ENCODE measurements at places on chromosomes 16 and 17.

DNA sequence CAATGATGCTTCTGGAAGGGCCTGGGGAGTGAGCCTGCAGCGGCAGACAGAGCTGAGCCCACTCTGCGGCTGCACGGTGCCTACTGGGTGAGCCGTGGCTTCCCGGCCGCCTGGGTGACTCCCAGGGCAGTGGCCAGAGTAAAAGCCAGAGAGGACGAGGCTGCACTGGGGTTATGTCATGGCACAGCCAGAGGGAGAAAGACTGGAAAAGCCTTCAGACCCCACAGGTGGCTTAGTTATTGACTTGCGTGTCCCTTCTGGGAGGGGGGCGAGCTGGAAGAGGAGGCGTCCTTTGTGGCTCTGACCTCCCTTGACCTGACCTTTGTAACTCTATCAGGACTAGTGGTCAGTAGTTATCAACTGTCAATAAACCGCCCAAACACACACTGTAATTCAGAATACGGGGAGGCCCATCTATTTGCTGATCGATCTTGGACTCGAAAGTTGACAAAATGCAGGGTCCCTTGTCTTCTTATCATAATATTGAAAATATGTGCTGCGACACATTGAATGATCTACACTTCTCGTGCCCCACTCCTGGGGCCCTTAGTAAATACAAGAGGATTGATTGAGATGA is 385.9 kb upstream of the ZFHX3 start:
- DNase-seq, result no peak

GRCh38 chr16:53530046-53530445 is 27.0 kb upstream of the AKTIP start:
- DNase-seq, result peak; percentile 68

- no peak for DNase-seq
Measured at GRCh38 chr17:40679523-40679907, 14.5 kb upstream of the KRT222 start.

- DNase-seq, result no peak
Measured at GRCh38 chr17:44334315-44334714, 9.7 kb upstream of the SLC25A39 start.

GRCh38 chr16:17320009-17320408 is 150.8 kb downstream of the XYLT1 start:
- no peak for DNase-seq

DNA sequence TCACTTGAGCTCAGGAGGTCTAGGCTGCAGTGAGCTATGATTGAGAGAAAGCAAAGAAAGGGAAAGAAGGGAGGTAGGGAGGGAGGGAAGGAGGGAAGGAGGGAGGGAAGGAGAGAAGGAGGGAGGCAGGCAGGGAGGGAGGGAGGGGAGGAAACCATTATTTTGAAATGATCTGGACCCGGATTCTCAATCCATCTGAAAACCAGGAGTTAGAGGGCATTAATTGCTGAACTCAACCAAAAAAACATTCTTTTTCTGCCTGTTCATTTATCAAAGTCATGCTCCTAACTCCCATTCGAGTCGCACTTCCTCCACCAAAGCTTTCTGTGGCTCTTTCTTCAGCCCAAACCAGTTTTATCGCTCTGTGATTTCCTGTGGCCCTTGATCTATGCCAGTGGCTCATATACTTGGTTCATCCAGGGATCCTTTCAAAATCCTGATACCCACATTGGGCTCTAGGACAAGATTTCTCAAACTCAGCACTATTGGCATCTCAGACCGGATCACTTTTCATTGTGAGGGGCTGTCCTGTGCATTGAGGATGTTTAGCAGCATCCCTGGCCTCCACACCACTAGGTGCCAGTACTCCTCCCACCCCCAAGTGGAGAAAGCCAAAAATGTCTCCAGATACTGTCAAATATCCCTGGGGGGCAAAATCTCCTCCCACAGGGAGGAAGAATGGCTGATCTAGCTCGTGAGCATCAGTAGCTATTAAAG is 38.2 kb downstream of the CMTM4 start:
- DNase-seq, result no peak

- no peak for DNase-seq
Measured at GRCh38 chr17:65473985-65474384, 87.5 kb downstream of the AXIN2 start.

DNA sequence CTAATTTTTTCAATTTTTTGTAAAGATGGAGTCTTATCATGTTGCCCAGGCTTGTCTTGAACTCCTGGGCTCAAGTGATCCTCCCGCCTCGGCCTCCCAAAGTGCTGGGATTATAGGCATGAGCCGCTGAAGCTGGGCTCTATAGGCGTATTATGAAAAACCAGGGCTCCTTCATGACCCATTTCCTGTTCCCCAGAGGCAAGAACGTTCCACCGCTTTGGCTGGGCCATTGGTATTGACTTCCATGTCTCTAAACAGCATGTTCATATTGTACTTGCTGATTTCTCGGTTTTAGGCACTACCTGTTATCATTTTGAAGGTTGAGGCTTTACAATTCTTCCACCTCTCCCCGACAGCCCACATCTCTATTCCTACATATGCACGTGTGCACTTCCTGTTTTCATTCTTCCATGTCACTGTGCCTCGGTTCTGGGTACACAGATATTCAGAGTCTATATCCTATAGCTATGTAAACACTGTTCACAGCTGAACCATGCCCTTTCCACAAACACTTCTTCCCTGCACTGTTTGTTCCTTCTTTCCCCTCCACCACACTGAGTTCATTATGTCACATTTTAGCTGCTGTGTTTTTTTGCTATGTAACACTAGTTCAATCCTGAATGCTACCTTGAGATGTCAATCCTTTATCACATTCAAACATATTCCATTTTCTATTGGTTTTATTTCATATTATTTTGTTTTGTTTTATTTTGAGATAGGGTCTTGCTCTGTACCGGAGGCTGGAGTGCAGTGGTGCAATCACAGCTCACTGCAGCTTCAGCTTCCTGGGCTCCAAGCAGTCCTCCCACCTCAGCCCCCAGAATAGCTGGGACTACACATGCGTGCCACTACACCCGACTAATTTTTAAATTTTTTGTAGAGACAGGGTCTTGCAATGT is 16.8 kb upstream of the MAPK3 start:
- DNase-seq, result no peak

DNA sequence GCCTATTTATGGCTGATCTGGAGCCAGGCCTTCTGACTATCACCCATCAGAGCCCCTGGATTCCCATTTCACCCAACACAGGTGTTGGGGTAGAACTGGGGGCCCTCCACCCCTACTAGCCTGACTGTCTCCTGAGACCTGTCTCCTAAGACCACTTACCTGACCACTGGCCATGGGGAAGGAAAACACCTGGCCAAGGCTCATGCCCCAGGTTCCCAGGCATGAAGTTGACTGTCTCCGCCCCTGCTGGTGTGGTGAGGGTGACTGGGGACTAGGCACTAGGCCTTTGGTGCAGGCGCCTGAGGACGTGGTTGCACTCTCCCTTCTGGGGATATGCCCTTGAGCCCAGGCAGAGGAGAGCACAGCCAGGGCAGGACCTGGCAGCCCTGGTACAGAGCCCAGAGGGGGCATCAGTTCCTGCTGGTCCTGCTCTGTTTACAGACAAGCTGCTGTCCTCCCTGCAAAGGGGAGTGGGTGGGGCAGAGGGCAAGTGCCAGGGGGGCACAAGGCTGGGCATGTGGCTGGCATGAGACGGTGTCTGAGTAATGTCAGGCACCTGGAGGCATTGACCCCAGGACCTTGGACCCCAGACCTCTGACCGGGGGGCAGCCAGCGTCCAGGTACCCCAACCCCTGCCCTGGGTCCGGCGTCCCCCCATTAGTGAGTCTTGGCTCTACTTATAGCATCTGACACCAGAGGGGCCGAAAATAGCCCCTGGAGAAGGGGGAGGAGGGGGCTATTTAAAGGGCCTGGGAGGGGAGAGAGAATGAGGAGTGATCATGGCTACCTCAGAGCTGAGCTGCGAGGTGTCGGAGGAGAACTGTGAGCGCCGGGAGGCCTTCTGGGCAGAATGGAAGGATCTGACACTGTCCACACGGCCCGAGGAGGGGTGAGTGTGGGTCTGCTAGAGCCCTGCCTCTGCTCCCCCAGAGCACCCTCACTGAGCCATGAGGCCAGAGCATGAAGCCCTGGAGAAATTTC is at the start of gene TCAP:
Gene TCAP, plus strand, starts transcription at position 769 of the 981 bp plus-strand sequence. Its CDS starts 11 bp downstream, at position 780.
- no peak for DNase-seq

GRCh38 chr16:89318430-89318758 is 100.9 kb downstream of the ZNF778 start:
- DNase-seq, result no peak

DNA sequence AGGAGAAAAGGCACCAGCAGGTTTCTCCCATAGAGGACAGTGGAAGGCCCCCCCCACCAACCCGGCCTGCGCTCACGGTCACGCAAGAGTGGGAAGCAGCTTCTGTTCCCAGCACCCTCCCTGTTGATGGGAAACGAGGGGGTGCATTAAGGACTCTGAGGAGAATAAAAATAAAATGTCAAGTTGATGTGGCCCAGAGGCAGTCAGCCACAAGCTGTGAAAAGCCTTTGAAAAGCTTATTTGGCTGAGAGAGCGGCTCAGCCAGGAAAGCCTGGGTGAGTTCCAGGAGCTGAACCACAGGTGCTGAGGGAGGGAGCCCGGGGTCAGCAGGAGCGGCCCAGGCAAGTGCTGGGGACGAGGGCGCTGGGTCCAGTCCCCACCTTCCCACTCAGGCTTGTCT is 26.9 kb upstream of the SPATA32 start:
- no peak for DNase-seq

GRCh38 chr17:7552621-7553051 is 3.8 kb downstream of the TNFSF12 start:
- DNase-seq, result no peak

- no peak for DNase-seq
Measured at GRCh38 chr17:45132320-45132571, at the start of gene PLCD3. Gene PLCD3, minus strand, starts transcription at chr17:45132515. Its CDS starts 105 bp downstream, at chr17:45132410.

GRCh38 chr17:16131593-16131992 is 83.7 kb downstream of the NCOR1 start:
- DNase-seq, result no peak

DNA sequence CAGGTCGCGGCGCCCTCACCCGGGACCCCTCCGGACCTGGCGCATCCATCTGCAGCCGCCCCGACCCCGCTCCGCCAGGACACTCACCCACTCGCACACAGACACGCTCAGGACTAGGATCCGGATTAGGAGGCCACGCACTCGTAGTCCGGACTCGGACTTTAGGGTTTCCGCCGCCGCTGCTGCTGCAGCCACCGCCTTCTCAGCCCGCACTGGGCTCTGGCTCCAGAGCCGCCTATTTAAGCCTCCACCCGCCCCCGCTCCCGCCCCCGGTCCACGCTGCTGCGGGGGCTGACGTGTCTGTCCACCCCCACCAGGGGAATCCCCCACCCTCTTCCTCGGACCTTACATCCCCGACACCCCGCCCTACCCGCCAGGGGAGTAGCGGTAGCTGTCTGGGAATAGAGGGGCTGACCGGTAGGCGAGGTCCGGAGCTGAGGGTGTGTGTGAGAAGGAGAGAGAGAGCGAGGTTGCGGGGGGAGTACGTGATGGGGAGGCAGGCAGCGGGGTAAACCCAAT is at the start of gene RRAD:
Gene RRAD, minus strand, starts transcription at position 214 of the 519 bp plus-strand sequence. CDS start 356 bp downstream, outside the sequence.
- no peak for DNase-seq

GRCh38 chr17:55727920-55728319 is 5.3 kb upstream of the TMEM100 start:
- no peak for DNase-seq

DNA sequence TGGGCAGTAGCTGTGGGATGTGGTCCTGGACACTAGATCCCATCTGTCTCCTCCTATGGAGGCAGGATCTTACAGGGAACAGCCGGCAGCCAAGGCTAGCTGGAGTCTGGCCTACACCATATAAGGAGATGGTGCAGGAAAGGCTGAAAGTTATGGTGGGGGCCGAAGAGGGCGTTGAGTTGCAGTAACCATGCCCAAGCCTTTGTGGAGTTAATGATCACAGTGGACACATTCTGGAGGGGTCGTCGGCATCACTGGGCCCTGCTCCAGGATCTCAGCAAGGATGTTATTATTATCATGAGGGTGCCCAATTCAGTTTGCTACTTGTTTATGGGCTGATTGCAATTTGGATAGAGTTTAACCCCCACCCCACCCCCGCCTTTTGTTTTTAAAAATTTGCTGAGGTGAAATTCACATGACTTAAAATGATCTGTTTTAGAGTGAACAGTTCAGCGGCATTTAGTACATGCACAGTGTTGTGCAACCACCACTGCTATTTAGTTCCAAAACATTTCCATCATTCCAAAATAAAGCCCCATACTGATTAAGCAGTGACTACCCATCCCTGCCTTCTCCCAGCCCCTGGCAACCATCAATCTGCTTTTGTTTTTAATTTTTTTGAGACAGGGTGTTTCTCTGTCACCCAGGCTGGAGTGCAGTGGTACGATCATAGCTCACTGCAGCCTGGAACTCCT is 184.3 kb upstream of the CACNG3 start:
- no peak for DNase-seq

DNA sequence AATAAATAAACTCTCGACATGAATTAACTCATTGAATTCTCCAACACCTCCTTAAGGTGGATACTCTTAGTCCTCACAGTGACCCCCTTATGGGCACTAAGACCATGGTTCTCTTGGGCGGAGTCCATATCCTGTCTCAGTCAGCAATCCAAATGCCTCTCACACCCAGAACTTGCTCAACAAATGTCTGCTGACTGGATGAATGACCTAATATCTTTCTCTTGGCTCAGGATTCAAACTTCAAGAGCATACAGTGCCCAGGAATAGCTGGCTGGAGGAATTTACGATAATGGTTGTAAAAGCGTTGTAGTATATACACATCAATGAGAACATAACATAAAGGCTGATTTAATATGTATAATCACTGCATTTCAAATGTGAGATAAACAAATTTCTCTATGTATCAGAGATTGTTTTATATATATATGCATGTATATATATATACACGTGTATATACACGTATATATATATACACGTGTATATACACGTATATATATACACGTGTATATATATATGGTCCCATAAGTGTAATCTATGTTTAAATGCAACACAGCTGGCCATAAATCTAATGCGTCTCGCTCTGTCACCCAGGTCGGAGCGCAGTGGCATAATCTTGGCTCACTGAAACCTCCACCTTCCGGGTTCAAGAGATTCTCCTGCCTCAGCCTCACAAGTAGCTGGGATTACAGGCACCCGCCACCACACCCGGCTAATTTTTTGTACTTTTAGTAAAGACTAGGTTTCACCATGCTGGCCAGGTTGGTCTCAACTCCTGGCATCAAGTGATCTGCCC is 6.5 kb upstream of the UBB start:
- DNase-seq, result no peak

DNA sequence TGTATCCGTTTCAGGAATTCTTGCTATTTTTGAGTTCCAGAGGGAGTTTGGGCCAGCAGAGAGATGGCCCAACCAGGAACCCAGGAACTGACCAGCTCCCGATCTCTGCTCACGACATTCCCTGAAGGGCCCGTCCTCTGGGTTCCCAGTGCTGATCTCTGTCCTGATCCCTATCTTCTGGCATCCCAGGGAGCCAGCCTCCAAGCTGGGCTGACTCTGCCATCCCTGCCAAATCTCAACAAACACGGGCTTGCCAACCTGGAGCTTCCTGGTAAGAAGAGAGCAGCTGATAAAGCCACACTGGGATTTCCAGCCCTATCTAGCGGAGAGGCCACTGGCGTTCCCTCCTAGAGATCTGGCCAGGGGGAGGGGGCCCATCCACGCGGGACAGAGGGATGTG is 16.2 kb downstream of the GPRC5B start:
- DNase-seq, result no peak

GRCh38 chr16:14490235-14490634 is 139.8 kb downstream of the PARN start:
- DNase-seq, result no peak

GRCh38 chr16:27511657-27512448 is 37.9 kb downstream of the GTF3C1 start:
- DNase-seq, result no peak
